ENCODE measurements at places on chromosomes 2 and 18.

- ATAC-seq = no peak
These were observed 37.8 kb upstream of the KCNF1 start for GRCh38 chr2:10873790-10874437.

GRCh38 chr2:38748391-38748790 lies 2.8 kb downstream of the SRSF7 start:
- no peak for ATAC-seq

DNA sequence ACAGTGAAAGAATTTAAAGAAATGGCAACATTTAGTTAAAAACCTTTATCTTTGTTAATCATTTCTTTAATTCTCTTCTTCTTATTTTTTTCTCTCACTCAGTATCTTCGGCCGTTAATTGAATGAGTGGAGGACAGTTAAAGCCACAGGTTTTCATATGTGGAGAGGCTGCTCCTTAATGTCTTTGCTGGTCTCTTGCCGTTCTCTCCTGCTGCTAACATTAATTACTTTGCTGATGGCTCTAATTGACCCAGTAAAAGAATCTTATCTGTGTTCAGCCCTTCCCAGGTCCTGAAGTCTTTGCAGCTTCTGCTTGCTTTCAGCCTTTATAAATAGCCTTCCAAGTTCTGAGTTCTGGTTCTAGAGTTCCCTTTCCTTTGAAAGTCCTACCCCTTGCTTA lies 77.1 kb downstream of the ADAM23 start:
- ATAC-seq = no peak

GRCh38 chr2:104043864-104044263 lies 810.1 kb upstream of the POU3F3 start:
- no peak for ATAC-seq

DNA sequence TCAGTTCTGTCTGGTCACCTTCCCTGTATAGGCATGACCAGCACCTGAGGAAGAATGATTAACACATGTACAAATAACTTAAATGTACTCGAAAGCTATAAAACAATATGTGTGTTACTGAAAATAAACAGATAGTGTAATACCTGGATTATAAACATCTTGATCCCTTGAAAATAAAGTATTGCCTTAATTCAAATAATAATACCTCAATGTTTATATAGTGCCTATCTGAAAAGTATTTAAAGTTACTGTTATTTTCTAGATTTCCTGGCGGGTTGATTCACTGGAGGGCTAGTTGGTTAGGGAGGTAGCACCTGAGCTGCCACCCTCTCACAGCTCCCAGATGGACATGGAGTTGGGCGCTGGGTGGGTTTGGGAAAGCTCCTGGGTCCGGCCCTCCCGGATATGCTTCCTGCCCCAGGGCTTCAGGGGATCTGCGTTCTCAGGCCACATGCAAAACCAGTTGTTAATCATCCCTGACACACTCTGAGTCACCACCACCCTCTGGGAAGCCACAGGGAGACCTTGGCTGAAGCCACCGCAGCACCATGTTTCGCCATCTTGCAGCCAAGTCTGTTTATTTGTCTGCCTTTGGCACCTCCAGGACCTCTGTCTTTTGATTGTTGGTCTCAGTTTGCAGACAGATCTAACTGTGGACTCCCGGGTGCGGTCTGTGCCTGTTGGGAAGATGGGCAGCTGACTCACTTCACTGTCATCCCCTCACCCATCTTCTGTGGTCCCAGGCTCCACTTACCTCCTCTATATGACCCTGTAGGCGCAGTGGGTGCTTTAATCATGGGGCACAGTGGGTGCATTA lies 35.3 kb downstream of the RAB31 start:
- ATAC-seq = peak; percentile 86

DNA sequence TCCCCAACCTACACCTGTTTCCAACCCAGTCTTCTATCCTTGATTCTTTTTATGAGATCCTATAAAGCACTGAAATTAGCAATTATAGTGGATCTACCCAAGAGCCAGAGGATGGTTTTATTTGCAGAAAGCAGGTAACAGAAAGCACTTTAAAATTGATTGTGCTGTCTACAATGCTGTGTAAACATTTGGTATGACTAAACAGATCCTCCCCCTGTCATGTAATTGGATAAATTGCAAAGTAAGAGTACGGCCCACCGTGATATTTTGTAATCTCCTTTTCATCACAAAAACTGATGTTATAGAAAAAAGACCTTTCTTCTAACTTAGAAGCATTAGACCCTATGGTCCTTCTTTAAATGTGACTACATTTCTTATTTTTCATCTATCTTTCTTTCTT lies 11.3 kb upstream of the PPP3R1 start:
- no peak for ATAC-seq

- ATAC-seq = no peak
These were observed 53.3 kb downstream of the HIBCH start for GRCh38 chr2:190266314-190266713.

- no peak for ATAC-seq
These were observed 245.6 kb downstream of the HDAC4 start for GRCh38 chr2:239154971-239155805.

DNA sequence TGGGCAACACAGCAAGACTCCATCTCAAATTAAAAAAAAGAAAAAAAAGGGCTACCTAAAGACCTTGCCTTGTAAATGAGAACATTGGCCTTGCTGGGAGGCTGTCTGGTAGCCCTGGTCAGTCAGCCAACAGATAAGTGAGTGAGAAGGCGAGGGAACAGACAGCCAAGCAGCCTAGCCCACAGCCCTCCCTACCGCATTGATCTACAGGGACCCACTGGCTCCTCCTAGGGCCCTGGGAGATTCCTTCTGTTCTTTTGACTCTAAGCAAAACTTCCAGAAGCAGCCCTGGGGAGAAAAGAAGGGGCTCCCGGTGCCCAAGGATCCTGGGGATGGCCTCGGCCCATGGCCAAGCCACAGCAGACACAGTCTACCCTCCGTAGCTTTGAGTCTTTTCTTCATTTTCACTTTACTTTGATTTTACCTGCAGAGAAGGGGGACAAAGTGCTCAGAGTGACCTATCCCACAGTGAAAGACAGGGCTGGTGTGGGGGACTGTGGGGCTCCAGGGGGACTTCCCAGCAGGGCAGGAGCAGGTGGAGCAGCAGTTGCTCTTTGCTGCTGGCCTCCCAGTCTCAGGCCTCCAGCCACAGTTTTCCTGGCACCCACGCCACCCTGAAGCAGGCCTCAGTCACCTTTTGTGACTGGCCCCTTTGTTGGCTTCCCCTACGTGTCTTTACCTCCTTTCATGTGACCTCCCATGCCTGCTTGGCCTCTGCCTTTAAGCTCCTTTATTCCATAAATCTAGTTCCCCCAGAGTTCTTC lies 5.1 kb downstream of the CEP68 start:
- no peak for ATAC-seq

GRCh38 chr2:133685636-133686215 lies 117.5 kb upstream of the NCKAP5 start:
- no peak for ATAC-seq

DNA sequence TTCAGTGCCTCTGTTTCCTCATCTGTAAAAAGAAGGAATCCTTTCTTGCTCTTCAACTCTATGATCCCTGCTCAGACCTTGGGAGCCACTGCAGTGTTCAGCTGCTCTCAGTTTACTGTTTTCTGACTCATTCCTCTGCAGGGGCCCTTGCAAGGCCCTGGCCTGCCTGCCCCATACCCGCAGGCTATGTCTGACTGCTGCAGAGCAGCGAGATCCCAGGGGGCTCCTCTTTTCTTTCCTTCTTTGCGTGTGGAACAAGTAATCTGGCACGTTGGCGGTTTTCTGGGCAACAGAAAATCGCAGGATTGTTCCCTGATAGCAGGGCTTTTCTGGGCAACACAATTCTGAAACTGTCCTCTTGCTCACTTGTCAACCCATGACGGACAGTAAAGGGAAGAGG lies 376.0 kb downstream of the DCC start:
- no peak for ATAC-seq

GRCh38 chr18:77111951-77112746 lies 20.4 kb downstream of the MBP start:
- ATAC-seq = no peak

- no peak for ATAC-seq
These were observed 96.0 kb upstream of the ST3GAL5 start for GRCh38 chr2:85984788-85985187.

DNA sequence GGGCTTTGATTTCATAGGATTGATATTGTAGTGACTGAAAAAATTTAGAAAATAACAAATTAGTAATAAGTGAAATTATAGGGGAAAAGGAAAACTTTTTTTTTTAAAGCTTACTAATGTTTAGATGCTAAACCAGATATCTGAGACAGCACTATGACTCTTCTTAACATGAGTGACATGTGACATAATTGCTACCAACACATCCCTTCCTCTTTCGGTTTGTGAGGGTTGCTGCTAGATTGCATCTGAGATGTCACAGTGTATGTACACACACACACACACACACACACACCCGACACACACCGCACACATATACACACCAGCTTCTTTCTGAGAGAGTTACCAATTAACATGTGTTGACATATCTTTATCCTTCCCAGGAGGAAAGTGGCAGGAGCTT lies 18.0 kb downstream of the RAPGEF4 start:
- no peak for ATAC-seq

DNA sequence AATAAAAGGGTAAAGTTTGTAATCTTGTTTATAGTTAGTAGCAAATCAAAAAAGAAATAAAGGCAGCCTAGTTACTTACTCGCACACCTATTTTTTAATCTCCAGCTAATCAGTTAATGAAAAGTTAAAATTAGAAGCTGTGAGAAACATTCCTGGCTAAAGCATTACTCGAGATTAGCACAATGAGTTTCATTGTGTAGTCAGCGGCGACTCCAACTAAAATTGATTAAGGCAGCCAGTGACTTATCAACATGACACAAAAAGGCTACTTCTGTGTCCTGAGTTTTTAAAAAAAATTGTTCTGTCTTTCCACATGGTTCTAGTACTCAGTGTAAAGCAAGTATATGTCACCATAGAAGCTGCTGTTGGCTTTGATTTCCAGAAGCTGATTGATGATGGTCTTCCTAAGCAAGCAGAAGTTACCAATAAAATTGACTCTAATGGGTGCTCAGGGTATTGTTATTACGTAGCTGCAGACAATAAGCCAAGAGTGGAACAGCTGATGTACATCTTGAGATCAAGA lies 159.2 kb downstream of the CPS1 start:
- no peak for ATAC-seq

All from SK-N-SH treated with all-trans-retinoic acid at 6 μM for 48 hours (cell line).